ENCODE measurements at places on chromosomes 4 and X.

DNA sequence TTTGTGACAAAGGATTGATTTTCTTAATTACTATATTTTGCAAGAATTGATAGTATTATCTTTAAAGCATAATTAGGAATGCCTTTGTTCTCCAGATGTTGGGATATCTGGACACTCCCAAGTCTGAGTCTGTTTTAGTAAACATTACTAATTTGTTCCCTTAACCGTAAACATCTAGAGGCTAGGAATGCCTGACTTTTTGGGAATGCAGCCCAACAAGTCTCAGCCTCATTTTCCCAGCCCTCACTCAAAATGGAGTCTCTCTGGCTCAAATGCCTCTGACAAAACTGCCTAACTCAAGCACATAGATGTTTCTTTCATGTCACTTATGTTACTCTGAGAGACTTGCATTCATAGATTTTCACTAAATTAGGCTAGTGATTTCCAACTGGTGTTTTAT, 297.0 kb upstream of the CLNK start:
- no peak for DNase-seq

GRCh38 chrX:53732797-53733196, 46.3 kb upstream of the HUWE1 start:
- DNase-seq = no peak

DNA sequence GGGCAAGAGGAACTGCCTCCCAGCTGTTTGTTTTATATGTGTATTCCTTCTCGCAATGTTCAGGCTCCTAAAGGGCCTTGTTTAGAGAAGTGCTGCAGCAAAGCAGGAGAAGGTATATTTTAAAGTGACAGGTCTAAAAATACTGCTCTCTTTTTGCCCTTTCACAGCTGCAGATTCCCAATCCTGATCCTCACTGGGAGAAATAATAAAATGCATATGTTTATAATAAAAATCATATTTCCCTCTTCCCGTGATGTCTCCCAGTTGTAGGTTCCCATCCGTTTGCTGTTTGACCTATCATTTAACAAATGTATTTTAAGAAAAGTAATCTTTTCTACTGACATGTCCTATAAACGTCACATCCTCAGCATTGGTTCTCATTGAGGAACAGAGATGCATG, 62.7 kb upstream of the GPC4 start:
- DNase-seq = no peak

DNA sequence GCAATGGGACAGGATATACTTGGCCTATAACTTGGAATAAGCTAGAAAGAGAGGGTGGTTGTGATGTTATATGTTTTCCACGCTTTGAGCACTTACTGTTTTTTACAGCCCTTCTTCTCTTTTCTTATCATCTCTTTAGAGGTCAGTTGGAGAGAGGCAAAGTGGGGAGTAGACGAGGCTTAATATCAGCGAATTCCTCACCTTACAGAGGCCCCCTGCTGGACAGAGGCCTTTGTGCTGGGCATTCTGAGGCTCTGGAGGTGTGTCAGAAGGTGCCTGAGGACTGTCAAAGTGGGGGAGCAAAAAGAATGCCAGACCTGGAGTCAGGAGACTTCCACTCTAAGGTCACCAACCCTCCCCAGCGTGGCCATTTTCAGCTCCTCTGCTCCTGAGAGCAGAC, 42.5 kb downstream of the MAMLD1 start:
- DNase-seq = no peak

DNA sequence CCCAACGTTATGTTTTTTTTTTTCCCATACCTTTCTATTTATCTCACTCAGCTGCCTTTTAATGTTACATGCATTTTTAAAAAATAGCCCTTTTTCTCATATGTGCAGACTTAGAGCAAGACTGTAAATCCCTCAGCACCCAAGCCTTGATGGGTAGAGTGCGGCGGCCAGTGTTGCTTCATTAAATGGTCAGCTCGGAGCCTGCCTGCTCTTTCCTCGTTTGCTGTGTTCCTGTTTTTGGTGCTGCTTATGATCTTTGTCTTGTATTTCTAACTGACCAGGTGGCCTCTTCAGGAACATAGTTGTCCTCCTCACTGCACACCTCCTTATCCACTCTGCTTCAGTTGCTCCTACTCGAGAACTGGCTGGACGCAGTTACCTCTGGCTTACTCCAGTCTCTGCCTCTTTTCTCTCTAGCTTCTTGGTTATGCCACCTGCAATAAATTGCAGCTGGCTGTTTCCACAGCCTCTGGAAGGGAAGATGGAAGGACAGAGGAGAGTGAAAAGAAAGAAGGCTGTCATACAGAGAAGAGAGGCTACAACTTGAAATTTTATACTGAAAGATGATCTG, 10.7 kb downstream of the RBPJ start:
- DNase-seq = no peak

- DNase-seq = no peak
Measured at GRCh38 chrX:30814978-30815377, 74.1 kb downstream of the TAB3 start.

DNA sequence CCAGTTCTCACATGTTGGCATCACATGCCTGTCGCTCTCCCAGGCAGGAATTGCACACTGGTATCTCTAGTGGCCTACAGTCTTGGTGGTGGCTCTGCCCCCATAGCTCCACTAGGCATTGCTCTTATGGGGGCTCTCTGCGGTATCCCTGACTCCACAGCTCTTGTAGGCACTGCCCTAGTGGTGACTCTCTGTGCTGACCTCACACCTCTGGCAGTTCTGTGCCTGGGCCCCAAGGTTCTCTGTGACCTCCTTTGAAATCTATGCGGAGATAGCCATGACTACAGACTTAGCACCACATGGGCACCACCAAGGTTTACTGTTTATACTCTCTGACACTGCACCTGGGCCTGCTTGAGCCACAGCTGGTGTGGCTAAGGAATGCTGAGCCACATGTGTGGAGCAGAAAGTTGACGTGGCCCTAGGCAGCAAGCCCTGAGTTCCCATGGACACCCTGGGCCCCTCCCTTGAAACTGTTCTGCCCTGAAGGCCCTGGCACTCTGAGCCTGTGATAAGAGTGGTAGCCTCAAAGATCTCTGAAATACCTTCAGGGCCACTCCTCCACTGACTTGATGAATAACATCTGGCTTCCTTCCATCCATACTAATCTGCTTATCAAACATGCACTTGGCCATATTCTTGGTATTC, 8.0 kb downstream of the SLC9B1 start:
- DNase-seq = no peak
